Activated naive CD4-positive, alpha-beta T cell treated with anti-CD3 and anti-CD28 coated beads, Interleukin-2, amount 10 ng/mL, durations not matched to agents 5 hours and 36 hours (primary cell): ENCODE measurements at places on chromosomes 11 and 22. TPM values are rescaled to one million over a fixed set of nuclear protein-coding genes. Genes with fewer than 3 reads are reported as not detected.

Gene KIRREL3
- total RNA-seq = not detected

Gene OR56B4
- not detected for total RNA-seq

Gene MYOD1
- total RNA-seq = not detected

Gene OR4D5
- total RNA-seq = not detected

Gene OR51B2
- total RNA-seq = not detected

Gene KRTAP5-11
- total RNA-seq = not detected

Gene SAA2
- total RNA-seq = not detected

Gene TRIM6
- total RNA-seq = 0.28 TPM

Gene CSKMT
- 14.2 TPM for total RNA-seq

Gene CRYBB1
- total RNA-seq = not detected

Gene CAVIN3
- total RNA-seq = 1.5 TPM

Gene POU2AF2
- total RNA-seq = not detected

Gene PATE4
- not detected for total RNA-seq

Gene ALX4
- total RNA-seq = not detected

Gene SNX32
- total RNA-seq = 2.2 TPM

Gene ZNF74
- 13.1 TPM for total RNA-seq

Gene TRPC6
- not detected for total RNA-seq

Gene CNTF
- 3.0 TPM for total RNA-seq

Gene BAIAP2L2
- 0.78 TPM for total RNA-seq

Gene MUC6
- total RNA-seq = not detected

Gene GTSE1
- 64.7 TPM for total RNA-seq

Gene OPCML
- not detected for total RNA-seq

Gene PGA5
- not detected for total RNA-seq

Gene ZNF214
- not detected for total RNA-seq

Gene MS4A1
- 0.41 TPM for total RNA-seq

Gene RCOR2
- 0.46 TPM for total RNA-seq

Gene SAAL1
- total RNA-seq = 17.4 TPM

Gene RPS6KB2
- total RNA-seq = 49.3 TPM
